DMS 273 treated with DMSO at 0.1 percent for 48 hours (cell line): ENCODE measurements at places on chromosomes 12 and 14.

DNA sequence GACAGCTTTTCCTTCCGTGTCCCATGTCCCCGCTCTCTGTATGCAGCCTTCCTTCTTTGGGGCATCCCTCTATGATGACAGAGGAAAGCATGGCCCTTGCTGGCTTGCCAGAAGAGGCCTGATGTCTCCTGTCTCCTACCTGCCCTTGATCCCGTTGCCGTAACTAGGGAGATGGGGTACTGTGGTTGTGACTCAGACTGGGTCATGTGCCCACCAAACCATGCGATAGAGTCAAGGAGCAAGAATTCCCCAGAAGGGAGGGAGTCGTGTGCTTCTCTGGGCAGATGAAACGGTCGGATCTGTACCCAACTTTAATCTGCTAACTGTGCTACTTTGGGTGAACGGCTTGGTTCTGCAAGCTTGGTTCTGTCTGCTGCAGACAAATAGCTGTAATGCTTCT, 99.1 kb upstream of the DYNC1H1 start:
- DNase-seq: no peak

- no peak for DNase-seq
These were observed 155.2 kb downstream of the SLC38A4 start for GRCh38 chr12:46670636-46671035.

GRCh38 chr12:69816082-69816481, 8.9 kb upstream of the MYRFL start:
- DNase-seq: no peak

DNA sequence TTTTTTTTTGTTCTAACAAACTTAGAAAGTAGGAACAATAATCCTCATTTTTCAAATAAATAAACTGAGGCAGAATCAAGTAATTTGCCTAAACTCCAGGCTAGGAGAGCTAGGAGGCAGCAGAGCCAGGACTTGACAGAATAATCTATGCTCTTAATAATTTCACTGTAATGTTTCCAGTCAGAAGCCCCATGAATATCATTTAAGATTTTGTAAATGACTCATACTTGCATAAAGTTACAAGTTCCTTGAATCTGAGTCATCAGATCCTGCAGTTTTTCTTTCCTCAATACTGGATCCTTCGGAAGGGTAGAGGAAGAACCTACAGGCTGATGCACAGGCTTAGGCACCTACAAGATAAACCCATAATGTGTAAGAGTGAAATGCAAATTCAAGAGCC, 29.0 kb downstream of the CAPRIN2 start:
- no peak for DNase-seq

GRCh38 chr12:48800457-48800856, 11.6 kb upstream of the ADCY6 start:
- no peak for DNase-seq

- peak; percentile 43 for DNase-seq
These were observed 25.6 kb downstream of the RNASE10 start for GRCh38 chr14:20530771-20531571.

GRCh38 chr12:109722022-109722720, 8.5 kb downstream of the FAM222A start:
- DNase-seq: no peak

- no peak for DNase-seq
These were observed 717.5 kb downstream of the RERGL start for GRCh38 chr12:17372508-17372907.

GRCh38 chr12:5900533-5901205, 44.4 kb downstream of the ANO2 start:
- no peak for DNase-seq

DNA sequence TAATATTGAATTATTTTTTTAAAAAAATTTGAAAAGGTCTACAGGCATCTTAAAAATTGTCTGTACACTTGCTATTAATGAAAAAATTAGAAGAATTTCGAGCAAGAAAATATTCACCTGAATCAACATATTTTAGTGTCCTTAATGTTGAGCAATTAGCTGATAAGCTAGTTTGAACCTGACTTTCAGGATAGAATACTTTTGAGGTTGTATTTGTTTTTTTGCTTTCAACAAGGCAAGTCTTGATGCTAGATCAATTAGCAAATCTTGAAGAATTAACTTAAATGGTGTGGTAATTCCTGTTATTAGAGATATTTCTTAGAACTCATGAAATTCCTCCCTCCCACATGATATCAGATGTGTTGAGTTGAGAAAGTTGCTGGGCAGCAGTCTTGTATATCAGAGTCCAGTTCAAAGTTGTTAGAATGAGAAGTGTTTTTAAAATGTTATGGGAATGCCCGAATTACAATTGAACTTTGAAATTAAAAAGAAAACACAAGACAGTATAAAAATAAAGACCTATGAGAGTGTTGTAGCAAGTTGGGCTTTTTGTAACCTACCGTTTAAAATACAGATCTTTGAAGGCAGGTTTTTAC, 119.2 kb downstream of the TRMT5 start:
- DNase-seq: no peak

DNA sequence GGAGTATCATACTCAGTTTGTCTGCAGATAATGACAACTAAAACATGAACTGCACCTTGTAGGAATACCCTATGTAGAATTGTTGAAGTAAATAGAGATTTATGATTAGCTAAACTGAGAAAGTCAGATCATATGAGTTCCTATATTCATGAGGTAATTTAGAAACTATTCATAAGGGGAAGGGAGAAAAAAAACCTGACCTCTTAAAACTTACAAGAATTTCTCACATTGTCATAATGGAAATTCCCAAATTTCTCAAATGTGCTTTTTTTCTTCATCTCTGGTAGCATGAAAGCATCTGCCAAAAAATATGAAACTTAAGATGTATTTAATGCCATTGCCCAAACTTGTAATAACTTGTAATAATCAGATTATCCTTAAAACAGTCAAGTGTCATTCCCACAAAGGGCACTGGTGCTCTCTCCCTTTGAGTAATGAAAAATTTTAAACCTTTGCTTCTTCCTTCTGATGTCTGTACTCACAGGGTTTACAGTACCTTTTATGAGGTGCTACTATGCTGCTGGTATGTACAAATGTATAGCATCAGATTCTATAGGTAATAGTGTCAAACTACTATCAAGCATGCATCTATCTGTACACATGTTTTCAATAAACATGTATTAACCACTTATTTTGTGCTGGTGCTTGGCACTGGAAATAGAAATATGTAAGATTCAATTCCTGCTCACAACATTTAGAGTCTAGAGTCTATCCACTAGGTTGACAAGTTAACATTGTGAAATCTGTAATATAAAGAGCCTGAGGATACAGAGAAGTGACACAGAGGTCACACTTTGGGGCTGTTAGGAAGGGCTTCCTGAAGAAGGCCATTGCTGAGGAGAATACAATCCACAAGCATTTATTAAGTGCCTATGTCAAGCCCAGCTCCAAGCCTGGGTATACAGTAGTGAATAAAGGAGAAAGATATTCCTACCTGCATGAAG, 17.4 kb upstream of the DRAM1 start:
- DNase-seq: no peak

GRCh38 chr12:4311776-4312175, 9.2 kb upstream of the TIGAR start:
- no peak for DNase-seq

DNA sequence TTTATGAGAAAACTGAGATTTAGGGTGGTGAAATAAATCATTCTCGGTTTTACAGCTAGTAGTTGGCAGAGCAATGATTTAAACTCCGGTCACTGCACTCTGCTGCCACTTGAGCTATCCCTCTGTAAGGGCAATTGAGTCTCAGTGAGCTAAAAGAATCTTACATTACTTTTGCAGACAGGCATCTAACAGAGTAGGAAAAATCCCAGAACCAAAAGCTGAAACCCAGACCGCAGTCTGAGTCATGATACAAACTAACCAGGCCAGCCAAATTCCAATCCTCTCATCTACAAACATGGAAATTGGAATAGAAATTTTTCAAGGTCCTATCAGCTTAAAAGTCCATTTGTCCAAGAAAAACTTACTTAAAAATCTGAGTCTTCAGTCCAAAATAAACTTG, 73.7 kb downstream of the ANKS1B start:
- DNase-seq: no peak

DNA sequence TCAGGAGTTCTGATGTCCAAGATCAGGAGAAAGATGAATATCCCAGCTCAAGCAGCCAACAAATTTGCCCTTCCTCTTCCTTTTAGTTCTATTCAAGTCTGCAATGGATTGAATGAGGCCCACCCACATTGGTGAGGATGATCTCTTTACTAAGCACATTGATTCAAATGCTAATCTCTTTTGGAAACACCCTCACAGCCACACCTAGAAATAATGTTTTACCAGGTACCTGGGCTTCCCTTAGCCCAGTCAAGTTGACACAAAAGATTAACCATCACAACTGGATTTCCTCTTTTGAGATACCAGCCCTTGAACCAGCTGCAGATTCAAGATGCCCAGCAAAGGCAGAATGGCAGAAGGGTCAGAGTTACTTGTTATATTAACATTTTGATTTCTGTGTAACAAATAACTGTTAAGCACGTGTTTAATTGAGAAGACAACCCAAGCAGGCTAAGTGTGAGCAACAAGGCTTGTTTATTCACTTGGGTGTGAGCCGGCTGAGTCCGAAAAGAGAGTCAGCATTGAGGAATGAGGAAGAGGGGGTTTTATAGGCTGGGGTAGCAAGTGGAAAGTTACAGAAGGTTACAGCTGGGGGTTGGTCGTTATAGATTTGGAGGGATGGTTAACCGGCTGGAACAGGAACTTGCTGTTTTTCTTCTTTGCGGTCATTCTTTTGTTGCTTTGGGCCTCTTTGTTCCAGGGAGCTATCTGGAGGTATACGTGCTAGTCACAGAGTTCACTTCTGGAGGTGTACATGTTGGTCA, 180.3 kb downstream of the EMP1 start:
- DNase-seq: no peak

DNA sequence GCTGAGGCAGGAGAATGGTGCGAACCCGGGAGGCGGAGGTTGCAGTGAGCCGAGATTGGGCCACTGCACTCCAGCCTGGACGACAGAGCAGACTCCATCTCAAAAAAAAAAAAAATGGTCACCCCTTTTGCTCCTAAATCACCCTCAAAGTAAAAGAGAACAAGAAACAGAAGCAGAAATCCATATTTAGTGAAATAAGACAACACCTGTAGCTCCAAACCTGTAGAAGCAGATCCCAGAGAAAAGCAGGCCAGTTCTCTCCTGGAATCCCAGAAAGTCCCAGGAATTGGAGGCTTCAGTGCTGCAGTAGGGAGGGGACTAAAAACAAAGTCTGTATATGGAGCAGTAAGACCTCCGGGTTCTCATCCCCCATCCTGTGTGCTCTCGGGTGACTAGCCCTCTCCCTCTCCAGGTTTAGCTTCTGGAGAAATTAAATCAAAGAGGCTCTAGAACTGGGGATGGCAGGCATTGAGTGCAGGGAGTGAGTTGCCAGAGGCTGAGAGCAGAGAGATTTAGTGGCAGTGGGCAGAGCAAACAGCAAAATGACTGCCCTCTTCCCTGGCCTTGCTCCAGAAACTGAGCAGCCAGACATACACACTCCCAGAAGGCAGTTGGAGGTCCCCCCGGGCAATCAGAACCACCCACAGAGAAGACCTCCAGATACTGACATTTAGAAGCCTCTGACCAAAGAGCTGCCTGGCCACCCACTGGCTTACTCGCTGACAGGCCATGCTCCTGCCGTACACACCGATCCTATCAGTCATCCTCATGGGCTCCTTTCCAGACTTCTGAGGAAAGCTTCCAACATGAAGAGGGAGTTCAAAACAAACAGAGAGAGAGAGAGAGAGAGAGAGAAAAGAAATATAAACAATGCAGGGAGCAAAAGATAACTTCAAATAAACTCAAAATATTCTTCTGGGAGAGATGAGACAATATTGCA, 6.3 kb upstream of the MLXIP start:
- DNase-seq: no peak

DNA sequence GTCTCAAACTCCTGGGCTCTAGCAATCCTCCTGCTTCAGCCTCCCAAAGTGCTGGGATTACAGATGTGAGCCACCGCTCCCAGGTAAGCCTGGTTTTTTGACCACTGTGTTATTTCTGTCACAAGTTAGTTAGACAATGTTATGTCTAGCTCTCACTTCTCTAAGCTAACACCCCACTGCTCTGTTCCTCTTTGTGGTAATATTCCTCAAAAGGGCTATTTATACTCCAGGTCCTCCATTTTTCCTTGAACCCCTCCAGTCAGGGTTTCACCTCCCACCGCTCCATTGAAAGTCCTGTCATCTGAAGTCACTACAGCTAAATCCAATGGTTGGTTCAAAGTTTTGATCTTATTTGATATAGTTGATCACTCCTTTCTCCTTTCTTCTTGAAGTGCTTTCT, 5.1 kb downstream of the IRAK3 start:
- no peak for DNase-seq

DNA sequence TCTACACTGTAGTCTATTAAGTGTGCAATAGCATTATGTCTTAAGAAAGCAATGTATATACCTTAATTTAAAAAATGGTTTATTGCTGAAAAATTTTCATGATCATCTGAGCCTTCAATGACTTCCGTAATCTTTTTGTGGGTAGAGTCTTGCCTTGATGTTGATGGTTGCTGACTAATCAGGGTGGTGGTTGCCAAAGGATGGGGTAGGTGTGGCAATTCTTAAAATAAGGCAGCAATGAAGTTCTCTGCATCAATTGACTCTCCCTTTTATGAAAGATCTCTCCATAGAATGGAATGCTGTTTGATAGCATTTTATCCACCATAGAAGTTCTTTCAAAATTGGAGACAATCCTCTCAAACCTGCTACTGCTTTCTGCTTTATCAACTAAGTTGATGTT, 41.1 kb downstream of the BBS10 start:
- DNase-seq: no peak

DNA sequence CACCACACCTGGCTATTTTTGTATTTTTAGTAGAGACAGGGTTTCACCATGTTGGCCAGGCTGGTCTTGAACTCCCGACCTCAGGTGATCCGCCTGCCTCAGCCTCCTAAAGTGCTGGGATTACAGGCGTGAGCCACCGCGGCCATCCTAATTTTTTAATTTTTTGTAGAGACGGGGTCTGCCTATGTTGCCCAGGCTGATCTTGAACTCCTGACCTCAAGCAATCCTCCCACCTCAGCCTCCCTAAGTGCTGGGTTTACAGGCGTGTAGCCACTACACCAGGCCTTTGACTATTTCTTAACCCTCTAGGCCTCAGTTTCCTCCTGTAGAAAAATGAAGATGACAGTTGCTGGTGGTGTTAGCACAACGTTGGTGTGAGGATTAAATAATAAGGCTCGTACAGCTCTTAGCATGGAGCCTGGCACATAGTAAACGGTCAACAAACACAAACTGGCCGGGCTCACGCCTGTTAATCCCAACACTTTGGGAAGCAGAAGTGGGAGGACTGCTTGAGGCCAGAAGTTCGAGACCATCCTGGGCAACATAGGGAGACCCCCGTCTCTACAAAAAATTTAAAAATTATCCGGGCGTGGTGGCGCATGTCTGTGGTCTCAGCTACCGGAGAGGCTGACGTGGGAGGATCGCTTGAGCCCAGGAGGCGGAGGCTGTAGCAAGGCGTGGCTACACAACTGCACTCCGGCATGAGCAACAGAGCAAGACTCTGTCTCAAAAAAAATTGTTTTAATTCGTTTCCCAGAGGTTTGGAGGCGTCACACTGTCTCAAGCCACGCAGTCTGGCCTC, 979 bp downstream of the DDX54 start:
- DNase-seq: no peak

DNA sequence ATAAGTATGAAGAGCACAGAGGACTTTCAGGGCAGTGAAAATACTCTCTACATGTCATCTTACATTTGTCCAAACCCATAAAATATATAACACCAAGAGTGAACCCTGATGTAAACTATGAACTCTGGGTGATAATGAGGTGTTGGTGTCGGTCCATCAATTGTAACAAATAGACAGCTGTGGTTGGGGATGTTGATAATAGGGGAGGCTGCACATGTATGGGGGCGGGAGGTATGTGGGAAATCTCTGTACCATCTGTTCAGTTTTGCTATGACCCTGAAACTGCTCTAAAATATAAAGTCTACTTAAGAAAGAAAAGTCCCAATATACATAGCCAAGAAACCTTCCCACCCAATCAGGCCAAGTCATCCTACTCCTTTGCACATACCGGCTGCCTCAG, 88.5 kb downstream of the GPR135 start:
- DNase-seq: no peak
